CD8-positive, alpha-beta memory T cell (primary cell): ENCODE measurements at places on chromosomes 4 and X.

DNA sequence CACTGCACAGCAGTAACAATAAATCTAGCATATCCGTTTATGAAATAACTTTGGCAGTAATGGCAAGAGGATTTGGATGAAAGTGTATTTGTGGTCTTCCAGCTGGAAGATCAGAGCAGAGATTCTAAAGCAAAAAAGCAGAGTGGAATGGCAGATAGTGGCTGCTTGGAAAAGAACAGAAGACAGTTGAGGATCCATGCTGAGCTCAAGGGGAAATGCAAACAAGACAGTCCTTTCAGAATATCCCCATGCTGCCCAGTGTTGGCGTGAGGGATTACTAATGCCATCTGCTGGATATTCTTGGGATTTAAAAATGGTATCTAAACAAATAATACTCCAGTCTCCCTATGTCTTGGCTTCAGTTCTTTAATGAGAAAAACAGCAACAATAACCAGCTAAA is 629.1 kb upstream of the ATOH1 start:
- no peak overlapping the region for H3K4me3 ChIP-seq
- DNase-seq, result no peak
- H3K27ac ChIP-seq, result no peak overlapping the region
- no peaks in the 10 kb centered on the region for H3K36me3 ChIP-seq
- H3K4me1 ChIP-seq, result no peaks in the 10 kb centered on the region

DNA sequence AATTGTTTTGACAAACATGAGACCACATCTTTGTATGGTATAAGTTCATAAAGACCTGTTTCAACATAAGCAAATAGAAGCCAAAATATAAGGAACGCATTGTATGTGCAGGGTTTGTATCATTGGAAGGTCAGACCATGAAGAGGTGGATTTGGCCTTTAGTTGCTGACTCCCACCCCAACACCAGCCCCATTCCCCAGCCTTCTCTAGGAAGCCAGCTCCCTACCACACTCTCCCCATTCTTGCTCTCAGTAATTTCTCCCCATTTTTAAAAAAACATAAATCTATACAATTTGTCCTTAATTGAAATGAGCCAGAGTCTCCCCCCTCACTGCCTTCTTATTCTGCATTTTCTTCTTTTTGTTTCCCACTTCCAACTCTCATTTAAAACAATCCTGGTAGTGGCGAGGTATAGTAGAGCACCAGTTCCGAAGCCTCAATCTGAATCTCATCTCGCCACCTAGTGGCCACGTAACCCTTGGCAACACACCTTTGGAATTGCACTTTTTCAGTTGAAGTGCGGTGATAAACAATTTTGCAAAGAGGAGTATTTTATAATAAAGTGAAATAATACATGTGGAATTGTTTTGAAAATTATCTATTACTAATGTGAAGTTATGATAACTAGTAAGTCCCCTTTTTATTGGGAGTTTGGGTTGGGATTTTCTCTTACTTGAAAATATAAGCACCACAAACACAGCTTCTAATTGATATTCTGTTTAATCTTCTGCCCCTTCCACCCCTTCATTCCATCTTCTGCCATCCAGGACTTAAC is 126.6 kb downstream of the ASB9 start:
- peaks cover 10% of the 10 kb centered on the region for H3K4me1 ChIP-seq
- no peak overlapping the region for H3K4me3 ChIP-seq
- H3K27me3 ChIP-seq, result no peaks in the 10 kb centered on the region
- H3K36me3 ChIP-seq, result no peaks in the 10 kb centered on the region

- no peaks in the 10 kb centered on the region for H3K4me1 ChIP-seq
- H3K27me3 ChIP-seq, result no peaks in the 10 kb centered on the region
- no peaks in the 10 kb centered on the region for H3K36me3 ChIP-seq
- no peak for DNase-seq
These were observed 124.2 kb upstream of the MSX1 start for GRCh38 chr4:4735136-4735750.

DNA sequence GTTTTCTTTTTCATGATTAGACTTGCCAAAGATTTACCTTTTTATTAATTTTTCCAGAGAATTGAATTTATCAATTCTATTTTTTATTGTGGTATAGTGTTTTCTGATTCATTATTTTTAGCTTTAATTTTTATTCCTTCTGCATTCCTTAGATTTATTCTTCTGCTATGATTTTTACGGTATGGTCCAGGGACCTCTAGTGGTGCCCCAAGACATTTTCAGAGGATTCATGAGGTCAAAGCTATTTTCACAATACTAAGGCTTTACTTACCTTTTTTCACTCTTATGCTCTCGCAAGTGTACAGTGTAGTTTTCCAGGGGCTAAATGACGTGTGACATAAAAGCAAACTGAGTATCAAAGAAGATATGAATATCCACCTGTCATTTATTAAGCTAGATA is 8.0 kb downstream of the RADX start:
- no peaks in the 10 kb centered on the region for H3K4me1 ChIP-seq
- no peak overlapping the region for H3K4me3 ChIP-seq
- DNase-seq, result no peak
- H3K27me3 ChIP-seq, result no peaks in the 10 kb centered on the region

DNA sequence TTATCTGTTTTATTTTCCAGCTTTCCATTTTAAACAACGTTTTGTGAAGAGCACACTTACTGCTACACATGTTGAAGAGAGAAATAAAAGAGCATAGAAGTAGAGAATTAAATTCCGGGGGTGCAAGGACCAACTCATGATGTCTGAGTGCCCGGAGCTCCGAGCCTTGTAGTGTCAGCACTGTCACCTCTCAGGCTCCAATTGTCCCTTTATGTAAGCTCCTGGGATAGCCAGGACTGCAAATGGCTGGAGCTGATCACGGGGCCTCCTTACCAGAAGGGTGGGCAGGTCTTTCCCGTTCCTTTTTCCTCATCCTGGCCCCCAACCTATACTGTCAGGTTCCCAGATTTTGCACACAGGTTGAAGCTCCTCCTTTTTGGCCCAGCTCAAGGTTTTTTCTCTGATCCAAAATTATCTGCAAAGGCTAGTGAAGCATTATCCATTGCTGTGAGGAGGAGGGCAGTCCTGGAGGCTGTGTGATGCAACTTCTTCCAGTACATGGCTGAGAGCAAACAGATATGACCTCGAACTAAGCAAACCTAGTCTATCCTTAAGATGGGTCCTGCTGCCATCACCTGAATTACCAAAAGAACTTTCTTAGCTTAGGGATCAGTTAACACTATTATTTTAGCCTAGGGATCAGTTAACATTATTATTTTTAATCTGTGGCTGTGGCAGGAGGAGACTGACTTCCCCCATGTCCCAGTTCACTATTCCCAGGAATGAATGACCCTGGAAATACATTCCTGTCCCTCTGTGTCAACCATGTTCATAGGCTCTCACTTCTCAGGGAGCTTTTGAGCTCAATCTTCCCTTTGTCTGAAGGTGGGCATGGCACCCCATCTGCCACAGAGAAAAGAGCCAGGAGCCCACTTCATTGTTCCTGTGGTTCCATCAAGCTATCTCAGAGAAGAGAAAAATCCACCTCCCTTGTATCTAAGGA is at the start of gene FGG:
Gene FGG (minus strand): TSS at position 185 of the 943 bp plus-strand sequence. CDS start 47 bp downstream, at position 138.
- no peaks in the 10 kb centered on the region for H3K4me1 ChIP-seq
- H3K4me3 ChIP-seq, result no peak within 1 kb of the TSS
- H3K27me3 ChIP-seq, result peaks cover 7% of the 10 kb centered on the region
- no peak for DNase-seq
- no peak within 1 kb of the TSS for H3K27ac ChIP-seq

- H3K27me3 ChIP-seq, result no peaks in the 10 kb centered on the region
- DNase-seq, result no peak
- no peak overlapping the region for H3K27ac ChIP-seq
- H3K4me1 ChIP-seq, result no peaks in the 10 kb centered on the region
- H3K36me3 ChIP-seq, result no peaks in the 10 kb centered on the region
- no peak overlapping the region for H3K4me3 ChIP-seq
These were observed 79.7 kb downstream of the CPE start for GRCh38 chr4:165458471-165458870.

DNA sequence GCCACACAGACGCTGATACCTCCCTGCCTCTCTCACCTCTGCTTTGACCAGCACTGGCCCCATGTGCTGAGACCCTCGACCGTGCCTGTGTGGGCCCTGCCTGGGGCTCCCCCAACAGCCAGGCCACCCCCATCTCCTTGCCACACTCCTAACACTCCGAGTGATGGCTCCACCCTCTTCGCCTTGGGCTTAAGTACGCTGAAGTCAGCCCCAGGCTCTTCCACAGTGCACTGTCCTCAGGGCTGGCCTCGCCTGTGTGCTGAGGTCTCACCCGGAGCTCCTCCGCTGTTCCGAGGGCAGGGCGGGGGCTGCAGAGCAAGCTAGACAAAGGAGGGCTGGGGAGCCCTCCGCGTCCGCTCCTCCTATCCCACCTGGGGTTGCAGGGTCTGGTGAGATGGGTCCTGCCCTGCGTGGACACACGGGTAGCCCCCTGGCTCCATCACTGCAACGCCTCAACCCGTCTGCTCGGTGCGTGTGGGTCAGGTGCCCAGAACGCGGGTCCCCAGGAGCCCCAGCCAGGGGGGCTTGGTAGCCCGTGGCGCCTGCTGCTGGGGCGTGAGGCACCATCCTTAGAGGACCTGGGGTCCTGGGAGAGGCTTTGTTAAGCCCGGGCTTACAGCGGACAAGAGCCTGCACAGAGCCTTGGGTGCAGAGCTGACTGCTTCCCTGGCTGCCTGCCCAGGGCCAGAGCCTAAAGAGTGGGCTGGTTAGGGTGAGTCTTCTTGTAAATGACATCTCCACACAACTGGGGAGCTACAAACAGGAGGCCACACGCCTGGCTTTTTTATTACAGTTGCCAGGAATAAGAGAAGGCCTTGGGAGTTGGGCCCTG is 42.6 kb upstream of the NKX1-1 start:
- DNase-seq, result no peak
- no peaks in the 10 kb centered on the region for H3K4me1 ChIP-seq
- H3K36me3 ChIP-seq, result no peaks in the 10 kb centered on the region
- no peak overlapping the region for H3K27ac ChIP-seq

DNA sequence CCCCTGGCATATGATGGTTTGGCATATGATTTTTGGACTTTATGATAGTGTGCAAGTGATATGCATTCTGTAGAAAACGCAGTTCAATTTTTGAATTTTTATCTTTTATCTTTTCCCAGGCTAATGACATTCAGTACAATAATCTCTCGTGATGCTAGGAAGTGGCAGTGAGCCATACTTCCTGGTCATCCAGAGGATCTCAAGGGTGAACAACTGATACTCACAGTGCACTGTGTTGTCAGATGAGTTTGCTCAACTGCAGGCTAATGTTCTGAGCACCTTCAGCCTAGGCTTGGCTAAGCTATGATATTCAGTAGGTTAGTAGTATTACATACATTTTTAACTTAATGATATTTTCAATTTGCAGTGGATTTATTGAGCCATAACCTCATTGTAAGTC is 405.3 kb downstream of the PCDH7 start:
- no peak overlapping the region for H3K4me3 ChIP-seq
- DNase-seq, result no peak
- H3K27me3 ChIP-seq, result no peaks in the 10 kb centered on the region
- H3K4me1 ChIP-seq, result no peaks in the 10 kb centered on the region

- no peak for DNase-seq
- no peak overlapping the region for H3K27ac ChIP-seq
- no peaks in the 10 kb centered on the region for H3K27me3 ChIP-seq
- H3K36me3 ChIP-seq, result no peaks in the 10 kb centered on the region
- H3K4me1 ChIP-seq, result no peaks in the 10 kb centered on the region
- no peak overlapping the region for H3K4me3 ChIP-seq
These were observed 64.5 kb downstream of the CDS1 start for GRCh38 chr4:84647312-84647884.

DNA sequence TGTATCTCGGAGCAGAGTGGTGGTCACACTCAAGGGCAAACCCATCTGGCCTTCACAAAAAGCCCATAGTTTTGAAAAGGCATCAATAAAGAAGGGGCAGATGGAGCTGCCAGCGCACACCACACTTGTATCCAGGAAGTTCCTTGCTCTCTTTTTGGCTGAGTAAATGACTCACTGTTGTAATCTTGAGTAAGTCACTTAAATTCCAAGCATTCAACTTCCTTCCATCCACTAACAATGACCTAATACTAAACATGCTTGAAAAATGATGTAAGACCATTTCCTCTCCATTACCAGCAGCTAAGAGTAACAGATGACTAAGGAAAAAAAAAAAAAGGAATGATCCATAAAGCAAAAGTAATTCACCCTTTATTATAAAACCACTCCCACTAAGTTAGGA is 32.4 kb upstream of the MYOZ2 start:
- H3K4me3 ChIP-seq, result no peak overlapping the region
- no peaks in the 10 kb centered on the region for H3K4me1 ChIP-seq
- DNase-seq, result no peak
- no peak overlapping the region for H3K27ac ChIP-seq
- no peaks in the 10 kb centered on the region for H3K36me3 ChIP-seq

DNA sequence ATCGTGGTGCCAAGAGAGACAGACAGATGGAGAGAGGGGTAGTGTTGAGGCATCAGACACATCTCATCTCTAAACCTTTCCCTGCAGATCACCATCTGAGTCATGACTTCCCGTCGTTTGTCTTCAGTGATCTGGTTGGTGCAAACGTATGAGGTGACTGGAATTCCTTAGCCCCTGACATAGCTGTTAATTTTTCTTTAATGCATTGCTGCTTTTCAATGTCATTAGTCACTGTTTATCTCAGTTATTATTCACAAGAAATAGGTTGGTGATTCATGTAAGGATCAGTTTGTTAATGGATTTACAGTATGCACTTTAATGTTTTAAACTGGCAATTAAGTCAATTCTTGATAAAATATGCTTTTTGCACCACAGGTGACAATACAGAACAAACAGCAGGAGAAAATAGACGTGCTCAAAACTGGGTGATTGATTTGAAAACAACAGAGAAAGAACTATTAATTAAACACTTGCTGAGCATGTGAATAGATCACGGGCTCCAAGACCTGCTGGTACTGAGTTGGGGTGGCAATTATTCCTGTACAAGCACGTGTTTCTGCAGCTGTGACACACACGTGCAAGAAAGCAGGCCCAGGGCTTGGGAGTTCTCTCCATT is 1.3 kb upstream of the TMEM154 start:
- DNase-seq, result no peak
- no peak overlapping the region for H3K4me3 ChIP-seq
- H3K4me1 ChIP-seq, result peaks cover 18% of the 10 kb centered on the region
- H3K27me3 ChIP-seq, result no peaks in the 10 kb centered on the region
- H3K27ac ChIP-seq, result no peak overlapping the region

GRCh38 chr4:30262379-30262778 is 457.8 kb upstream of the PCDH7 start:
- H3K4me1 ChIP-seq, result no peaks in the 10 kb centered on the region
- H3K4me3 ChIP-seq, result no peak overlapping the region
- no peak overlapping the region for H3K27ac ChIP-seq
- H3K36me3 ChIP-seq, result no peaks in the 10 kb centered on the region
- no peaks in the 10 kb centered on the region for H3K27me3 ChIP-seq

- DNase-seq, result no peak
- no peak overlapping the region for H3K27ac ChIP-seq
- H3K4me1 ChIP-seq, result no peaks in the 10 kb centered on the region
- no peaks in the 10 kb centered on the region for H3K36me3 ChIP-seq
- H3K4me3 ChIP-seq, result no peak overlapping the region
These were observed 208.1 kb downstream of the FBXW7 start for GRCh38 chr4:152327606-152328453.

GRCh38 chrX:153564047-153564606 is 34.8 kb downstream of the CCNQ start:
- no peaks in the 10 kb centered on the region for H3K4me1 ChIP-seq
- no peaks in the 10 kb centered on the region for H3K36me3 ChIP-seq
- H3K27me3 ChIP-seq, result no peaks in the 10 kb centered on the region
- DNase-seq, result no peak
- H3K4me3 ChIP-seq, result no peak overlapping the region
- no peak overlapping the region for H3K27ac ChIP-seq

- peak; percentile 5 for DNase-seq
- H3K27me3 ChIP-seq, result no peaks in the 10 kb centered on the region
- no peak overlapping the region for H3K27ac ChIP-seq
- no peaks in the 10 kb centered on the region for H3K4me1 ChIP-seq
These were observed 21.8 kb downstream of the CMC4 start for GRCh38 chrX:155048977-155049619.
